C1 segment of cervical spinal cord (tissue), 14 donors: ENCODE measurements at places on chromosomes 4 and X.

DNA sequence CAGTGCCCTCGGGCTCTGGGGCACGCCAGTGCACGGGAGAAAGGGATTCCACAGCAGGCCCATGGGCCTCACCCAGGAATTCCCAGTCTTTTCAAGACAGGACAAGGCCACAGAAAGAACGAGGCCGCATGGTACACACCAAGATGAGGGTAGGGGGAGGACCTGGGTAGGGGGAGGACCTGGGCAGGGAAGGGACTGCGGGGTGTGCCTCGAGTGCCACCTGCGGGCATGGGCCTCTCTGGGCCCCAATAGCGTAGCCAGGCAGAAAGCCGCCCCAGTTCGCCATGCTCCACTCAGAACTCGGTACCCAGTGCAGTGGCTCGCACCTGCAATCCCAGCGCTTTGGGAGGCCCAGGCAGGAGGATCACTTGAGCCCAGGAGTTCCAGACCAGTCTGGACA lies 14.0 kb upstream of the DUSP9 start:
- no peak for DNase-seq

DNA sequence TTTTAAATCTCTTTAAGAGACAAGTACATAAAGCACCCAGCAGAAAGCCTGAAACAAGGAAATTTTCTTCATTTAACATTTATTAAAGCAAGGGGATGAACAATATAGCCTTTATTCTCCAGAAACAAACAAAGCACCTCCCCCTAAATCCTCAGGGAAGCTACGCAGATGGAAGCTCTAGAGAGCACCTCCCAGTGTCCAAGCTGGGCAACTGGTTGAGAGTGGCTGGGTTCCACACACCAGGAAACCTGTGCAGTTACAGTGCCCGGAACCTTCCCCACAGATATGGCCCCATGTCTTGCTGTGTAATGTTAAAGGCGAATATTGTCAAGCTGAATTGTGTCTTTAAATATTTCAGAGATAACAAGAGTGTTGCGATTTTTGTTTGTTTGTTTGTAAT lies 8.9 kb upstream of the TRIML1 start:
- no peak for DNase-seq

- peak; percentile 86 for DNase-seq
Measured at GRCh38 chr4:157221895-157222770, 1.6 kb downstream of the GRIA2 start.

DNA sequence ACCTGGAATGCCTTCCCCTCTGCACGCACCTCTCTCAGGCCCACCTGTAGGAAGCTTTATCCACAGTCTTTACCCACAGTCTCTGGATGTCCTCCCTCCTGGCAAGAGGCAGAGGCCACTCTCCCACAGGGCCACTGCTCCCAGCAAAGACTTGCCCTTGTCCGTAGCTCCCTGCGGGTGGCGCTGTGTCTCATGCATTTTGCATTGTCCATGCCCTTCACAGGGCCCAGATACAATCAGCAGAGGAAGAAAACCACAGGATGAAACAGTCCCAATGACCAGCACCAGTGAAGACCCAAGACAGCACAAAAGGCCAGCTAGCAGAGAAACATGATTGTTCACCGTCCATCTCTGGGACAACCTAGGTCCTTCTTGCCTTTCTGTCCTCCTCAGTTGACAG lies 2.1 kb upstream of the NSG1 start:
- no peak for DNase-seq

GRCh38 chr4:179597301-179597700 lies 2155.1 kb upstream of the AGA start:
- DNase-seq: no peak

DNA sequence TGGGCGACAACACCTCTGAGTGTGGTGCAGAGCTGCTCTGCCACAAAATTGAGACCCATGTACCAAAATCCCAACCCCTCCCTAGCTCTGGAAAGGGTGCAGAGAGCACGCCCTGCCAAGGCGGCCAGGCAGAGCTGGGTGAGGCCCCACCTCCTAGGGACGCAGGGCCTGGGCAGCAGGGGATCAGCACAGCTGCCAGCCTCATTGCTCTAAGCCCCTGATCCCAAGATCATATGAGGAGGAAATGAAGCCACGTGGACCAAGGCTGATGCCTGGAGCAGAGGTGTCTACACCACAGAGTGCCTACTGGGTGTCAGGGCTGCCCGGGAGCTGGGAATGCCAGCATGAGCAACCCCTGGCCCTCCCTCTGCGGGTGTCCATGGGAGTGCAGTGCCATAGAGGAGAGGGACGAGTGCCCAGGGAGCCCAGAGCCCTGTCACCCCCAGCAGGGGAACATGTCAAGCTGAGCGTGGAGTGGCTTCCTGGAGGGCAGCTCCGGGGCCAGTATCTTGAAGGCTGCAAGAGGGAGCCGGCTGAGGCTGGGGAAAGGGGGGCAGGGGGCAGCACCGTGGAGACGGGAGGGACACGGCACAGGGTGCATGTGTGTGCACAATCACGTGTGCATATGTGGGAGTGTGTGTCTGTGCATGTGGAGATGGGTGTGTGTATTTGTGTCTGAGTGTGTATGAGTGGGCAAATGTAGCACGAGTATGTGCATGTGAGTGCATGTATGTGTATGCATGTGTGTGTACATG lies 63.9 kb upstream of the PSAPL1 start:
- no peak for DNase-seq

- no peak for DNase-seq
Measured at GRCh38 chr4:172786039-172786792, 382.4 kb upstream of the GALNT7 start.

DNA sequence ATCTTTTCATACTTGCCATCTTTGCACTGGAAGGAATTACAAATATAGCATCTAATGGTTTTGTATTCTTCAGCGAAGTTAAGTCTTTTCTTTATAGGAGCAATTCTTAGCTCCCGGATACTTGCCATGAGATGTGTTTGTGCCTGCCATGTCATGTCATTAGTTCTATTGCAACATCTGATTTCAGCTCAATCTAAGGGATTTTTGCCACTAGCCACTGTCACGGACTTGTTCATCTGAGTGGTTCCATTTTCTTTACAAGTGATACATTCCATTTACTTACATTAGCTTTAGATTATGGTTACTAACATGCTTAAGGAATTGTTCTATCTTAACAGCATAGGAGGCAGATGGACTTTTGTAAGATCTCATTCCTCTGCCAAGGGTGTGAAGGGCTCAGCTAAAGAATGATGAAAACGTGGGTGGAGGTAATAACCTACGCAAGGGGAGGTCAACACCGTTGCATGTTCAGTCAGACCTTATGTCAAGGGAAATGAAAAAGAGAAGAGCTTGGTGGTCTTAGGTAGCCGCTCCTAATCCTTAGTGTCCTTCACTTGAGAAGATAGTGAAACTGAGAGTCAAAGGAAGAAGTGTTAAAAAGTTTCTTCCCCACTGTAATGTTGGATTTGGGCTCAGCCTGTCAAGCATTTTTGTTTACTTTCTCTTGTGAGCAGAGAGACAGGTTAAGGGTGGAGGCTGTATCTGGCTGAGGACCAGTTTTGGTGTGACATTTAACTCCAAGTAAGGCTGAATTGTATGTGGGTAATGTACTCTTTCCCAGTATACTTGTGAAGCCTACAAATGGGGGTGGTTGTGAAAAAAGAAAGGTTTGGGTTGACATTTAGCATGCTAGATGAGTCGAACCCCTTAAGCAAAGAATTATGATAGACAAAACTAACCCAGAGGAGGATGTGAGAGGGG lies 3.6 kb upstream of the KLHL2 start:
- DNase-seq: no peak

- DNase-seq: no peak
Measured at GRCh38 chr4:34723605-34724004, 1520.7 kb downstream of the ARAP2 start.

DNA sequence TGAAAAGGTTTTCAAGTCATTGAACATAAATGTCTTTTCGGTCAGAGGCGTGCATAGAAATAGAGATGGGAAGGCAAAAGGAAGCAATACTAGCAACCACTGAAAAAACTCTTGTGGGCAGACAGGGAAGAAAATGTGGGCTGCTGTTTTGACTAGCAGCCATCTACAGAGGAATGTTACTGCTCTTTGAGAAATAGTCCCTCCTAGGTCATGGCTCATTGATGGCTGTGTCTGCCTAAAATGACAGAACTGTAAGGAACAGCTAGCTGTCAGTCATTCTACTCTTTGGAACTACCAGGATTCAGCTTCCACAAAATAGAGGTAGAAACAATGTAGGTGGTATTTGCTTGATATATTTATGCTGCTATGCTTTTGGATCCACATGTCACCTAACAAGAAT lies 26.9 kb upstream of the TMPRSS11B start:
- no peak for DNase-seq

- DNase-seq: no peak
Measured at GRCh38 chrX:139804482-139804881, 96.5 kb upstream of the MCF2 start.

- DNase-seq: no peak
Measured at GRCh38 chrX:7983581-7983980, 56.4 kb upstream of the PNPLA4 start.

- no peak for DNase-seq
Measured at GRCh38 chrX:14673764-14674163, 144.4 kb downstream of the GLRA2 start.

DNA sequence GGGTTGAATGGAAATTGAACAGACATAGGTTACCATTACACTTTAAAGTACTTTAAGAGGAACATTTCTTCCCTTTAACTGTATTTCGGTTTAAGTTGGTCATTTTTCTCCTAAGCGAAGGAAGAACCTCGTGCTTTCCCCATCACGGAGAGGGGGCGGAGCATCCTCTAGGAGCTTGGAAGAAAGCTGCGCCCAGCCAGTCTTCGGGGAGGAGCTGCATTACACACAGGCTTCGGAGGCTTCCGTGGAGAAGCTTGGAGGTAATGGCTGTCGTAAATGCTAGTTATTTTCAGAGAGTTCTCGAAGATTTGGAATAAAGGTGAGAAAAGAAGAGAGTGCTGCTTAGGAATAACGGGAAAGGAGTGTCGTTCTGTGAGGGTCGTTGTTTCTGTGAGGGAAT lies at the start of gene PWWP3B:
Gene PWWP3B (plus strand): TSS at position 199 of the 400 bp plus-strand sequence. CDS start 37,128 bp downstream, outside the sequence.
- DNase-seq: no peak

DNA sequence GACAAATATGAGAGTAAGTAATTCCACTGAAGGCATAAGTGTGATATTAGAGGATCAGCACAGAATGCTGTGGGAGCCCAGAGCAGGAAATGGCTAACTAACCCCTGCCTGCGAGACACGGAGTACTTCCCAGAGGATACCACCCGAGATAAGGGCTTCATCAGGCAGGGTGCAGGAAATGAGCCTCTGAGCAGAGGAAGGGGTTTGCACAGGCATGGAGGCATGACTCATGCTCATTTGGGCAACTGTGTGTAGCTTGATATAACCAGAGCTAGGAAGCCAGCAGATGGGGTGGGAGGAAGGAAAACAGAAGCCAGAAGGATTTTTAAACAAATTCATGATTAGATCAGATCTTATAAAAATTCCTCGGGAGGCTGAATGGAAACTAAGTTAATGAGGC lies 70.0 kb upstream of the TSPAN5 start:
- no peak for DNase-seq

DNA sequence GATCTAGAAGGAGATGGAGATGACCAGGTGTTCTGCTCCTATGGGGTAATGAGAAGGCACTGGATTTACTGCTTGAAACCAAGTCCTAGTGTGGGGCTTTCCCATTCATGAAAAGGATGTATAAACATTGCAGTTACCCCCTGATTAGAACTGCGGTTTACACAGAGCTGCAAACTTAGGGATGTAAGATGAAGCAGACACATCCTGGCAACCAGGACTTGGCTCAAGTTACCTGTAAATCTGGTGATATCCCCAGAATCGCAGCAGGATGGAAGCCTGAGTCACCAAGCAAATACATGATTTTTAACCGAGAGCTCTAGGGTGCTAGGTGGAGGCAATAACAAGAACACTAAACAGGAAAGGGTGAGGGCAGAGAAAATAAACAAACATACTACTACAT lies 178.6 kb upstream of the MAMLD1 start:
- DNase-seq: no peak

GRCh38 chrX:20414762-20415445 lies 148.2 kb upstream of the RPS6KA3 start:
- no peak for DNase-seq

DNA sequence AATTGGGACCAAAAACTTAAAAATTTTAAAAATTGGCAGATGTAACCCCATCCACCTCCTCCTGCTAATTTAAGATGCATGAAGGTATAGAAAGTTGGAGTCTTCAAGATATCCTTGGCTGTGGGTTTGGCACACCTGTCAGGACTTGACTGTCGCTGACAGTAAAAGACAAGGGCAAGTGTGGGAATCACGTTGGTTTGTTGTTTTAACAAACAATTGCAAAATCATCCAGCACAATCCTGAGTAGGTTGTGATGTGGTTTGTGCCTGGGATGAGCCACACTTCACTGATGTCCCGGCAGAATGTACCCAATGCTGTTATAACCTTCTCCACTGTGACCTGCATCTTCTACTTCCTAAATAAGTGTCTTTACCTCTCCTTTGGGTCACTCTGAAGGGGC lies 24.0 kb downstream of the HOPX start:
- no peak for DNase-seq

DNA sequence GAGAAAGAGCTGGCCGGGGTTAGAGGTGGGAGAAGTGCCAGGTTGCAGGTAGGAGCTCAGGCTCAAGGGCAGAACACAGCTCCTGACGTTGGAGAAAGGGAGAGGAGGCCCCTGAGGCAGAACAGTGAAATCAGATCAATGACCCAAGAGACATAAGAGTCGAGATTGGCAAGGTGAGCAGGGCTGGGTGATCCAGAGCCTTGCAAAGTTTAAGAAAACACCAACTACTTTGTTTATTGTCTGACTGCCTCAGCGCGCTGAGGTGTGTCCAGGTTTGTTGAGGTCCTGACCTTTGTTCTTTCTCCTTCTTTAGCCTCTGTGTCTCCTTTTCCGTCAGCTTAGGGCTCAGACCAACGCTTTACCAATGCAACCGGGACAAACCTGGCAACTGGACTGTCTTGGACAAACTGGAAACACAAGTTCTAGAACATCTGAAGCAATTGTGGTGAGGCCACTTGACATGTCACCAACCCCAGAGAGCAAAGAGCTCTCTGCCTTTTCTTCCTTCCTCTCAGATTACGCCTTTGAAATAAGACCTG lies 28.3 kb downstream of the CHRNA9 start:
- DNase-seq: no peak

GRCh38 chrX:48558271-48558670 lies 16.0 kb upstream of the RBM3 start:
- DNase-seq: no peak

DNA sequence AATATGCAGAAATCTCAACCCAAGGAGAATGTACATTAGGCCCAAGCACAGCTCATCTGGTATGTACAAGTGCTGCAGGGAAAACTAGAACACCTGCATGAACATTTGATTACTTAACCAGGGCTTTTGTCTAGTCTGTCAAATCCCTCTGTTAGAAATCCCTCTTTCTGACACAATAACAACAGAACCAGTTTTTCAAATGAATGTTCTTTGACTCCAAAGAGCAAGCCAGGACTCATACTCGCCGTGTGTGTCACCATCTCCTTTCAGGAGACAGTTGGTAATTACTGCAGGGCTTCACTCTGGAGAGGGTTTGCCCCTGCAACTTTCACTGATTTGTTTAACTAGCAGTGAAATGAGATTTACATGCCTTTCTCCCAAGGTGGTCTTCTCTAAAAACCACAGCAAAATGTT lies 143.0 kb upstream of the FAM241A start:
- no peak for DNase-seq

DNA sequence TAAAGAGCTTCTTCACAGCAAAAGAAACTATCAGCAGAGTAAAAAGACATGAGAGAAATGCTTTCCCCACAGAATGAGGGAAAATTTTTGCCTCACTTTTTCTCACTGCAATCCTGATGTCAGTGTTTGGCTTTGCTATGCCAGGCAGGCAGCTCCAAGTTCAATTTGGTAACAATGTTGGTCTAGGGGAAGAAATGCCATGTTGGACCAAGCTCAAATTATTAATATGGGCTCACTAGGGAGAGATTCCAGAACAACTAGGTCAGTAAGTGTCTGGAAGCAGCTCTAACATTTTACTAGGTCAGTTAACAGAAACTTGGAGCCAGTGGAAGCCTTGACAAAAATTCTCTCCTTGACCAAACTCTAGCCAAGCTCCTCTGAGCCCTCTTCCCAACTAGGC lies 95.4 kb downstream of the NAF1 start:
- DNase-seq: no peak
